A549 treated with Mapracorat at 1 μM for 4 hours (cell line): ENCODE measurements at places on chromosomes 5 and 9. TPM values are rescaled to one million over a fixed set of nuclear protein-coding genes. Genes with fewer than 3 reads are reported as not detected.

CAVIN4 gene
- total RNA-seq, result 0.26 to 0.56 TPM (median 0.42 TPM) in 5 replicates

ADGRV1 gene
- total RNA-seq, result 0.44 to 1.1 TPM (median 0.71 TPM) in 5 replicates

CDH9 gene
- not detected in 5 replicates for total RNA-seq

DDX31 gene
- total RNA-seq, result 23.5 to 26.4 TPM (median 24.3 TPM) in 5 replicates

GFI1B gene
- 0.09 to 0.17 TPM (median 0.16 TPM) in 3 of 5 replicates, not detected in the others for total RNA-seq

FCN2 gene
- total RNA-seq, result not detected in 5 replicates

GGTA1 gene
- not detected in 5 replicates for total RNA-seq

ZNF454 gene
- total RNA-seq, result not detected in 5 replicates

SPATA31A3 gene
- total RNA-seq, result not detected in 5 replicates

FSTL4 gene
- total RNA-seq, result 3.3 to 5.3 TPM (median 3.8 TPM) in 5 replicates

P4HA2 gene
- 42.0 to 49.8 TPM (median 49.1 TPM) in 5 replicates for total RNA-seq

MACIR gene
- 18.1 to 20.5 TPM (median 19.7 TPM) in 5 replicates for total RNA-seq

CCDC183 gene
- 0.16 to 0.58 TPM (median 0.23 TPM) in 5 replicates for total RNA-seq

MED10 gene
- total RNA-seq, result 74.5 to 83.6 TPM (median 77.4 TPM) in 5 replicates

ATP10B gene
- not detected in 5 replicates for total RNA-seq

MEIKIN gene
- not detected in 5 replicates for total RNA-seq

TAS2R1 gene
- total RNA-seq, result not detected in 5 replicates

PTGR1 gene
- 306 to 351 TPM (median 337 TPM) in 5 replicates for total RNA-seq
